ENCODE measurements at places on chromosomes 6 and 20. TPM values are rescaled to one million over a fixed set of nuclear protein-coding genes. Genes with fewer than 3 reads are reported as not detected.

DNA sequence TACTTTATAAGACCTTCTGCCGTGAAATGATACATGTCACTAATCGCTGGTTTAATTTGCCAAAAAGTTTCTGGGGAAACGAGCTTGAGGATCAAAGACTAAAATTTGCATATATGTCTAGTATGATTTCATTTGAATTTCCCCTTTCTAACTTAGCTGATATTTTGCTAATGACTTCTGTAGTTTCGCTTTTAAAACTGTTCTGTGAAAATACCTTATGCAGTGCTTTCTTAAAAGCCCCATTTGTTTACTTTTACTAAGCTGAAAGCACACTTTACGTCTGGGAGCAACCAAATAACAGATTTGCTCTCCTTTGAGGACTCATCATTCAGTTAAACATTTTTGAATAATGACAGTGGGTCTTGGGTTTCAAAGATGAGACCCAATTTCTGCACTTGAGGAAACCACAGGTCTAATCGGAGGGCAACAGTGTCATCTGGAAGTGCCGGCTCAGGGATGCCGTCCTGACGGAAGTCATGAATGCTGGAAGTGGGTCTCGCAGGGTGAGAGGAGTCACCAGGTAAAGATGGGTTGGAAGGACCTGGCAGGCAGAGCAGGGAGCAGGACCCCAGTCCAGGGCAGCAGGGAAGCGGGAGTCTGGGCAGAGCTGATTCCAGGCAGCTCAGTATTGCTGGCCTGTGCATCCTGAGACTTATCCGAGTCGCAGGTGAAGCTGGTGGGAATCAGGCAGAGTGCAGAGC is 33.2 kb downstream of the PLEKHG1 start:
- no peak overlapping the region for H3K4me3 ChIP-seq
- no peak for DNase-seq
- H3K27ac ChIP-seq, result peak overlapping the region; percentile 25
- peaks cover 48% of the 10 kb centered on the region for H3K4me1 ChIP-seq
- H3K27me3 ChIP-seq, result no peaks in the 10 kb centered on the region

The CNR1 gene
- 4.8 TPM for total RNA-seq

DNA sequence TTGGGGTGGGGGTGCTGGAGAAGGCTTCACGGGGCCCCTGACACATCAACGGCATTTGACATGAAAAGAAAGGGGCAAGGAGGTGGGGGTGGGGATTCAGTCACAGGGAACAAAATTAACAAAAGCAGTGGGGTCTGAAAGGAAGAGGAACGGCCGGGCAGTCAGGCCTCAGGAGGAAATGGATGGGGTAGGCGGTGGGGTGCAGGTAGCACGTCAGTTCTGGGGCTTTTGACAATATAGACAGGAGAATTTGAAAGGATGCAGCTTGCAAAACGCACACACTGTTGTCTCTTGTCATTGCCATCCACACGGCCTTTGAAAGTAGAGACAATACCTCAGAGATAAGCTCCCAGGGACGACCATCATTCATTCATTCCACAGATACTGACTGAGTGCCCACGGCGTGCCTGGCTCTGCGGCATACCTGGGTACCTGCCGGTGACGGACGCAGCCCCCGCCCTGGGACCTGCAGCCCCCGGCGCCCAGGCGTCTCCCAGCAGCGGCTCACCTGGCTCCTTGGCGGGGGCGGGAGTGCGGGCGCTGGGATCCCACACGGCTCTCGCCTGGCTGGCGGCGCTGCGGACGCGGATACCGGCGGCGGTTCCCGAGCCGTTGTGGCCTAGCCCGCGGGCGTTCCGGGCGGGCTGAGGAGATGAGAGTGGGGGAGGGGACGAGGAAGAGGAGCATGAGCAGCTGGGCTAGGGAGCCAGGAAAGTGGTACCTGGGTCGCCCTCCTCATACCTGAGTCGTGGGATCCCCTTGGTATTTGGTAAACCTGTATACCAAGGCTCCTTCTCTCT is at the start of gene SLC26A8:
TSS of gene SLC26A8 (minus strand) at position 646 of the 800 bp plus-strand sequence. CDS start 4,934 bp downstream, outside the sequence.
- H3K27me3 ChIP-seq, result peaks cover 22% of the 10 kb centered on the region
- H3K27ac ChIP-seq, result no peak within 1 kb of the TSS
- peak within 1 kb of the TSS; percentile 12 for H3K4me3 ChIP-seq
- H3K4me1 ChIP-seq, result no peaks in the 10 kb centered on the region
- H3K36me3 ChIP-seq, result no peaks in the 10 kb centered on the region
- peak; percentile 50 for DNase-seq

DNA sequence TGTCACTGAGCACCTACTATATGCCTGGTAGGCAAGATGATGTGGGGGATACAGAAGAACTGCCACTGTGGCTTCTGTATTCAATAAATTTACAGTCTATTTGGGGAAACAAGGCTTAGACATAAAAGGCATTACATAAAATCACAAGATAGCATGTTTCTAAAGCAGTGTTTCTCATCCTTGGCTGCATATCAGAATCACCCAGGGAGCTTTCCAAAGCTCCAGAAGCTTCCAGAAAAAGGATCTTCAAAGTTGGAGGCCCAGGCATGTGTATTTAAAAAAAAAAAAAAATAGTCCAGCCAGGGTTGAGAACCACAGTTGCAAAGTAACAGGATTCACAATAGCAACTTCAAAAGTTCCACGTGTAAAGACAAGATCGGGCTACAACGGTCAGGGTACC is 112.4 kb upstream of the SPACA1 start:
- no peak for DNase-seq
- no peaks in the 10 kb centered on the region for H3K27me3 ChIP-seq
- no peaks in the 10 kb centered on the region for H3K4me1 ChIP-seq
- H3K36me3 ChIP-seq, result no peaks in the 10 kb centered on the region

The PRICKLE4 gene
- total RNA-seq, result 27.8 TPM

The TBCC gene
- total RNA-seq, result 14.6 TPM

GRCh38 chr6:100554228-100554627 is 89.5 kb upstream of the SIM1 start:
- H3K4me1 ChIP-seq, result no peaks in the 10 kb centered on the region
- no peaks in the 10 kb centered on the region for H3K36me3 ChIP-seq
- H3K27me3 ChIP-seq, result no peaks in the 10 kb centered on the region
- no peak for DNase-seq

- no peak overlapping the region for H3K27ac ChIP-seq
- no peaks in the 10 kb centered on the region for H3K36me3 ChIP-seq
- no peak for DNase-seq
- H3K4me3 ChIP-seq, result no peak overlapping the region
- no peaks in the 10 kb centered on the region for H3K27me3 ChIP-seq
These were observed 260.9 kb downstream of the NKAIN2 start for GRCh38 chr6:124064317-124065113.

DNA sequence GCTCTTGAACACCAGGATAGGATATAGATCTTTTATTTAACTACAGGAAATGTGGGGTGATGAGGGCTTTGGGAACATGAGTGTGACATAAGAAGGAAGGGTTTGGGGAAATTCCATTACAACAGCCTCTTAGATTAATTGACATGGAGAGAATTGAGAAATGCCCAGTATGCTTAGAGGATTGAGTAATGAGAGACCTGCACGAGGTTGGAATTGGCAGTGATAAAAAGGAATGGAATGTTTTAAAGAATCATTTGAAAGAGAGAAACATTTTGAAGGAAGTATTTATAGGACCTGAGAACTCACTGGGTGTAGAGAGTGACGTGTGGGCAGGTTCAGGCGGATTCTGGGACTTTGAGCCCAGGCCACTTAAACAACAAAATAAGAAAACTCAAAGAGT is 227.0 kb downstream of the BMP2 start:
- no peaks in the 10 kb centered on the region for H3K36me3 ChIP-seq
- H3K27me3 ChIP-seq, result no peaks in the 10 kb centered on the region
- no peak for DNase-seq
- no peak overlapping the region for H3K4me3 ChIP-seq

- H3K36me3 ChIP-seq, result no peaks in the 10 kb centered on the region
- no peak for DNase-seq
- no peak overlapping the region for H3K4me3 ChIP-seq
- no peak overlapping the region for H3K27ac ChIP-seq
- no peaks in the 10 kb centered on the region for H3K4me1 ChIP-seq
- no peaks in the 10 kb centered on the region for H3K27me3 ChIP-seq
These were observed 50.3 kb downstream of the MYB start for GRCh38 chr6:135231469-135231844.

The PROKR2 gene
- total RNA-seq, result not detected

The BPIFB3 gene
- total RNA-seq, result not detected

- H3K27ac ChIP-seq, result no peak overlapping the region
- H3K27me3 ChIP-seq, result no peaks in the 10 kb centered on the region
- no peaks in the 10 kb centered on the region for H3K36me3 ChIP-seq
- H3K4me3 ChIP-seq, result no peak overlapping the region
- no peaks in the 10 kb centered on the region for H3K4me1 ChIP-seq
- no peak for DNase-seq
These were observed 3.0 kb downstream of the ADGRF4 start for GRCh38 chr6:47701363-47701762.

GRCh38 chr20:10792291-10792690 is 118.5 kb upstream of the JAG1 start:
- H3K4me3 ChIP-seq, result no peak overlapping the region
- DNase-seq, result no peak
- no peaks in the 10 kb centered on the region for H3K36me3 ChIP-seq
- peaks cover 10% of the 10 kb centered on the region for H3K4me1 ChIP-seq
- H3K27ac ChIP-seq, result no peak overlapping the region

DNA sequence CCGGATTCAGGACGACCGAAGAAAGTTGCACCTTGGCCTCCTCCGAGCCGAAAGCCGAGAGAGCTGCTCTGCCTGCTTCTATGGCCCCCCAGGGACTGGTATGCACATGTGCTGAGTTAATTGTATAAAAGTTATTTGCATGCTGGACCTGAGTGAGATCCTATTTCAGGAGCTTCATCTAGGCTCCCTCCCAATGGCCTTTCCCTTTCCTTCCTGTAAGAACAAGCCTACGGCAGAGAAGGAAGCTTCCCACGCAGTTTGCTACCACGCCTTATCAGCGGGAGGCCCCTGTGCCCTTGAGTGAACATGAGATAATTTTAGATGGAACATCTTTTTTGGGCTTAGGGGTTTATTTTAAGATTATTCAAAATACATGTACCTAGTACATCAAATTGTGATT is 65.9 kb downstream of the RIN2 start:
- no peaks in the 10 kb centered on the region for H3K4me1 ChIP-seq
- H3K36me3 ChIP-seq, result no peaks in the 10 kb centered on the region
- no peak for DNase-seq
- no peak overlapping the region for H3K4me3 ChIP-seq
- H3K27me3 ChIP-seq, result no peaks in the 10 kb centered on the region
- peak overlapping the region; percentile 21 for H3K27ac ChIP-seq

DNA sequence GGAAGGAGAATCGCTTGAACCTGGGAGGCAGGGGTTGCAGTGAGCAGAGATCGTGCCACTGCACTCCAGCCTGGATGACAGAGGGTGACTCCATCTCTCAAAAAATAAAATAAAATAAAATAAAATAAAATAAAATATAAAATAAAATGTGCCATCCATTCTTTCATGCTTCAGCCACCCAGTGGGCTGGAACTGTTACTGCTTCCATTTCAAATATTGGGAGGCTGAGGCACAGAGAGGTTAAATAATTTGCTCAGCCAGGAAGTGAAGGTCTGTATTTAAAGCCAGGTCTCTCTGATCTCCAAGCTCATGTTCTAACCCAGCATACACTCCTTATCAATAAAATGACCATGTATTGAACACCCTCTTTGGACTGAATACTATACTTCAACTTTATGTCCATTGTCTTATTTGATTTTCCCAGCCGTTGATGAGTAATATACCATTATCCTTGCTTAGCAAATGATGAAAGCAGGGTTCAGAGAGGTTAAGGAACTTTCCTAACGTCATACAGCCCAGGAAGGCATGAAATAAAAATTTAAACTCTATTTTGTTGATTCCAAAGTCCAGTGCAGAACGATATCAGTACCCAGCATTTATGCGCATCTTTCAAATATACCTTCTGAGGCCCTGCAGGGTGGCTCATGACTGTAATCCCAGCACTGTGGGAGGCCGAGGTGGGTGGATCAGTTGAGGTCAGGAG is 25.8 kb upstream of the SLC9A8 start:
- peak overlapping the region; percentile 65 for H3K27ac ChIP-seq
- no peak overlapping the region for H3K4me3 ChIP-seq
- no peak for DNase-seq
- H3K36me3 ChIP-seq, result no peaks in the 10 kb centered on the region

DNA sequence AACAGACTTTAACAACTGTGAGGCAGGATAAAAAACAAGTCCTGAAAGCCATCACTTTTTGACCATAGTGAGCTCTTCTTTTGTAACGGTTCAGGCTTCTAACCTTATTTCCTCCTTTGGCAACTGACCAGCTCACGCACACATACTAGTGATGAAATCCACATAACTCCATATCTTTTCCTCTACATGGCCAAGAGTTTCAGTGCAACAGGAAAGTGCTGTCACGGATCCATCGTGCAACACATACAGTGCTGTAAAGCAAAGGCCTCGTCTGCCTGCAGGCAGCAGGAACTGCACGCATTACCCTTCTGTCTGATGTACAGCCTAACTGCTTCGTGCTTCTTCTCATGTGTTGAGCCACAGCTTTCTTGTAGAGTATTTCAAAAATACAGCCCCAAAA is 108.5 kb downstream of the EPM2A start:
- peak; percentile 16 for DNase-seq
- H3K27me3 ChIP-seq, result no peaks in the 10 kb centered on the region
- peaks cover 4% of the 10 kb centered on the region for H3K36me3 ChIP-seq
- H3K4me1 ChIP-seq, result no peaks in the 10 kb centered on the region
- H3K27ac ChIP-seq, result no peak overlapping the region
- no peak overlapping the region for H3K4me3 ChIP-seq

GRCh38 chr20:33827634-33828325 is 16.6 kb downstream of the CHMP4B start:
- peak overlapping the region; percentile 65 for H3K27ac ChIP-seq
- H3K27me3 ChIP-seq, result no peaks in the 10 kb centered on the region
- H3K4me1 ChIP-seq, result peaks cover 97% of the 10 kb centered on the region
- H3K4me3 ChIP-seq, result no peak overlapping the region
- H3K36me3 ChIP-seq, result peaks cover 8% of the 10 kb centered on the region
- DNase-seq, result no peak

The BNIP5 gene
- 14.8 TPM for total RNA-seq

- no peak for DNase-seq
- peaks cover 11% of the 10 kb centered on the region for H3K4me1 ChIP-seq
- no peak overlapping the region for H3K27ac ChIP-seq
- H3K27me3 ChIP-seq, result no peaks in the 10 kb centered on the region
- H3K36me3 ChIP-seq, result peaks cover 9% of the 10 kb centered on the region
- H3K4me3 ChIP-seq, result no peak overlapping the region
These were observed 80.6 kb downstream of the ATG5 start for GRCh38 chr6:106244931-106245330.

The IMPG1 gene
- not detected for total RNA-seq

The BPIFB2 gene
- total RNA-seq, result not detected

GRCh38 chr6:61867635-61868034 is 418.4 kb downstream of the KHDRBS2 start:
- H3K27me3 ChIP-seq, result no peaks in the 10 kb centered on the region
- no peak overlapping the region for H3K4me3 ChIP-seq
- H3K36me3 ChIP-seq, result no peaks in the 10 kb centered on the region
- no peak for DNase-seq

The SLC25A27 gene
- total RNA-seq, result 55.8 TPM

DNA sequence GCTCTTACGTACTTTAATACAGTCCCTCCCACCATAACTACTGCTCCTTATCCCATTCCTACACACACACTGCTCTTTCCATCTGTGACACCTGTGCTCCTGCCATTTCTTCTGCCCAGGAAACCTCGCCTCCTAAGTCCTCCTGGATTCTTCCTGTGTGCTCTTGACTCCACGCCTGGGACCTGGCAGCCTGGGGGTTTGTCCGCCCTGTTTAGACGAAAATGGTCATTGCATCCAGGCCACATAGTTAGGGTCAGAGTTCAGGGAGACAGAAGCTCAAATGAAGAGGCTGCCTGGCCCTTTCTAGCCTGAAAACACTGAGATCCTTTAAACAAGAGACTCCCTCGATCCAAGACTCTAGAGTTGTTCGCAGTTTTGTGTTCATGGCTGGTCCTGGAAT is 17.4 kb upstream of the CTNNBL1 start:
- no peak overlapping the region for H3K4me3 ChIP-seq
- H3K27me3 ChIP-seq, result no peaks in the 10 kb centered on the region
- DNase-seq, result no peak
